ENCODE measurements at places on chromosomes 16 and 17.
A peak's percentile ranks its signal among the peaks of the same experiment; 100 is the strongest.

GRCh38 chr17:35155246-35155645 is 7.6 kb downstream of the UNC45B start:
- DNase-seq: no peak

DNA sequence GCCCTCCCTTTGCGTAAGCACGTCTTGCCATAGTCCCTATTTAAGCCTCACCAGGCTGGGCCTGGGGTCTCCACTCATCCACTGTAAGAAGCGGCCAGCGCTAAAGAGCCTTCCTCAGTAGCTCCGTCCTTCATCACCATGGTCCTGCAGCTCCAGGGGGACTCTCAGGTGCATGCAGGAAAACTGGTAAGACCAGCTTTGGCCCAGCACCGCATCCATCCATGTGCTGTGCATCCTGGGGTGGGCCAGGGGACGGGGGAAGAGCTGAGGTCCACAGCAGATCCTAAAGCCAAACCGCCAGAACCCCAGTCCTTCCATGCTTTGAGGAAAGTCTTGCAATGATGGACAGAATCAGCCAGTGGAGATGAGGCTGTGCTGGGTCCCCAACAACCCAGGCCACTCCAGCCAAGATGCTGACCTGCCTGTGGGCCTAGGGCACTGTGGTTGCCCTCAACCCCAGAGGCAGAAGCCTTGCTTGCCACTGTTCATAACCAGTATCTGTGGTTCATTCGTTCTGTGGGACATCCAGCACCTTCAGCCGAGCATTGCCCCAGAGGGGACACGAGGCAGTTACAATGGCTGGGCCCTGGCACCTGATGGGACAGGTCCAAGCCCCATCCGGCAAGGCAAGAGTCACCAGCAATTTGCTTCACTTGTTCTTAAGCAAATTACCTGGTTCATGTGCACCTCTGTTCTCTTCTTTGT is 44.4 kb downstream of the RBFOX3 start:
- no peak for DNase-seq

GRCh38 chr17:73474370-73474988 is 162.7 kb upstream of the CDC42EP4 start:
- no peak for DNase-seq

- no peak for DNase-seq
Observed at GRCh38 chr17:33725675-33726271, 432.7 kb upstream of the ASIC2 start.

- no peak for DNase-seq
Observed at GRCh38 chr17:82517230-82517865, 2.2 kb upstream of the FOXK2 start.

GRCh38 chr16:28171816-28172215 is 39.9 kb downstream of the XPO6 start:
- DNase-seq: no peak

DNA sequence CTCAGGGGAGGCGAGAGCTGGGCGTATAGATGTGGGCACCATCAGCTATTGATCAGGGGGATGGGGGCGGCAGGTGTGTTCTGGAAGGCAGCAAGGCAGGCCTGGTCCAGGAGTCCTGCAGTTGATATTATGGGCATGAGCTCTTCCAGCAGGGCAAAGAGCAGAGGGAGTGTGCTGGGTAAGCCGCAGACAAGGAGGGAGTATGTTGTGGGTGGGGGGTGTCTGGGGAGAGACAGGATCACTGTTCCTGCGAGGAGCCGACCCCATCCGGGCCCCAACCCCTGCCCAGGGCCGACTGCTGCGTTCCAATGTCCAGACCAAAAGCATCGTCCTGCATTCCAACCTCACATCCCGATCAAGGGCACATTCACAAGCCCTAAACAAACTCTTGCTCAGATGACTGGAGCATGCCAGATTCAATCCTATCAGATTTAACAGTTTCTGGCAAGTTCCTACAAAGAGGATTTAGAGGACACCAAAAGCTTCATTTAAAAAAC is 9.2 kb downstream of the MXRA7 start:
- DNase-seq: no peak

DNA sequence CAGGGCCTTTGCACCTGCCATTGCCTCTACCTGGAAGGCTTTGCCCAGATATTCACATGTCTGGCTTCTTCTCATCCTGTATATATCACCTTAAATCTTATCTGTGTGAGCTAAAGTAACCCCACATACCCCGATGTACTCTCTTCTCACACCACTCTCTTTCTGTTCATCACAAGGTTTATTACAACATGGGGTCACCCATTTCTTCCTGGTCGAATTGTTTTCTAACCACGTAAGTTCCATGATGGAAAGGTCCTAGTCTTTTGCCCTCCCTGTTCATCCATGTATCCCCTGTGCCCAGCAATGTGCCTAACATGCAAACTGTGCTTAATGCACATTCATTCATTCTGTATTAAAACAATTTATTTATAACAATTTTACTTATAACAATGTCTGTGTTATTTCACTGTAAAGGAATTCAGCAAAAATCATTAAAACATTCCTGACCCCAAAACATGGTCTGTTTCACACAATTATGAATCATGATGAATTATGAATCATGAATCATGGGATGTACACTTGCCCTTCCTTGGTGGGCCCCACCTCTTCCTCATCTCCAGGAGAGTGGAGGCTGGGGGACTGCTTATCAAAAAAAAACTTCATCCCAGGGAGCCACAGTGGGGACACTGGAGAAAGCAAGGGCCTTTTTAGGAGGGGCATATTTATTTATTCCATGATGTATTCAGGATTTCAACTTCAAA is 336.4 kb downstream of the GRIN2A start:
- no peak for DNase-seq

GRCh38 chr17:55784666-55785065 is 33.8 kb downstream of the PCTP start:
- DNase-seq: no peak

DNA sequence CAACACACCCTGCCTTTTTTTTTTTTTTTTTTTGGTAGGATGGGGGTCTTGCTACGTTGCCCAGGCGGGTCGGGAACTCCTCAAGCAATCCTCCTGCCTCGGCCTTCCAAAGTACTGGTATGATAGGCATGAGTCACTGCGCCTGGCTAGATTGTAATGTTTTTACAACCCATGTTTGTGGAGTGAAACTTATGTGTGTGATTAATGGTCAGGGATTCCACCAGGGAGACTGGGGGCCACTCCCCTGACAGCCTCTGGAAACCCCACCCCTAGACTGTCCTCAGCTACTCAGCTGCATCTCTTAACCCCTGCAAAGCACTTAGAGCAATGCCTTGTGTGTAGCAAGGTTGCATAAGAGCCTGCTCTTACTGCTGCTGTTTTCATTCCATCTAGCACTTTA is 220.5 kb downstream of the PARN start:
- DNase-seq: peak; percentile 68

DNA sequence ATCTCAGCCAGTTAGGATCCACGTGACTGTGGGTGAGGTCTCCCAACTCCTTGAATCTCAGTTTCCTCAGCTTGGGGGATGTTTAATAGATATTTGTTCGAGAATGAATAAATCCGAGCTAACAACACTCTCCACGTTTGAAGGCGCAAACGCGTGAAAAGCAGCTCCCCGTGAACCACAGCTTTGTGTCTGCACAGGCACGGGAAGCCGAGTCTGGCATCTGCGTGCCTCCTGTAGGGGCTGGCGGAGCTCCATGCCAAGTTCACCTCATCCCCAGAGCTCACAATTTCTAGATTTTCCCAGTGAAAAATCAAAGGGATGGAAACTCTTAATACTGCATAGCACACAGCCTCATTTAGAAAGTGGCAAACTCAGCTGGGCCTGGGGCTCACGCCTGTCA is 14.3 kb downstream of the SGSH start:
- DNase-seq: no peak

GRCh38 chr17:34760931-34761495 is 181.6 kb downstream of the TMEM132E start:
- no peak for DNase-seq

- no peak for DNase-seq
Observed at GRCh38 chr17:17515934-17516930, 20.0 kb upstream of the RASD1 start.

GRCh38 chr16:5922686-5923085 is 825.1 kb upstream of the EEF2KMT start:
- DNase-seq: no peak

All from GOT3 (cell line).